ENCODE measurements at places on chromosomes 1 and 21. TPM values are rescaled to one million over a fixed set of nuclear protein-coding genes. Genes with fewer than 3 reads are reported as not detected.

- H3K4me1 ChIP-seq: no peaks in the 10 kb centered on the region
- no peaks in the 10 kb centered on the region for H3K36me3 ChIP-seq
- H3K27me3 ChIP-seq: no peaks in the 10 kb centered on the region
- H3K4me3 ChIP-seq: no peak overlapping the region
Measured at GRCh38 chr1:150092180-150092791, 24.7 kb downstream of the VPS45 start.

DNA sequence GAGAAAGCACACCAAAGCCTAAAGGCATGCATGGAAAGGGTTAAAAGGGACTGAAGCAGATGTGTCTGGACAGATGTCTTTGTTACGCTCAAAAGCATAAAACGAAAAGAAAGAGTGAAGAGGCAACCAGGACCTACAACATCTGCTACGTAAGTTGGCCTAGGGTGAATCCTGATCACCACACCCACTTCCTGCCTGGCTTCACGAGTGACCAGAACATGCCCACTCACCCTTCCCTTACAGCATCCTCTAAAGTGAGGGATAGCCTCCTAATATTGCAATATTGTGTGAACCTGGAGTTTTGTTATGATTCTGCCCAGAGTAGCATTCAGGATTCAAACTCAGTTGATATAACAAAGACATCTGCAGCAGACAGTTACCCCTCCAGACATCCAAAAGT, 10.6 kb upstream of the OLIG2 start:
- H3K27ac ChIP-seq: no peak overlapping the region
- no peaks in the 10 kb centered on the region for H3K36me3 ChIP-seq
- H3K4me1 ChIP-seq: peaks cover 7% of the 10 kb centered on the region

The BCAR3 gene
- 71.7 TPM for total RNA-seq

DNA sequence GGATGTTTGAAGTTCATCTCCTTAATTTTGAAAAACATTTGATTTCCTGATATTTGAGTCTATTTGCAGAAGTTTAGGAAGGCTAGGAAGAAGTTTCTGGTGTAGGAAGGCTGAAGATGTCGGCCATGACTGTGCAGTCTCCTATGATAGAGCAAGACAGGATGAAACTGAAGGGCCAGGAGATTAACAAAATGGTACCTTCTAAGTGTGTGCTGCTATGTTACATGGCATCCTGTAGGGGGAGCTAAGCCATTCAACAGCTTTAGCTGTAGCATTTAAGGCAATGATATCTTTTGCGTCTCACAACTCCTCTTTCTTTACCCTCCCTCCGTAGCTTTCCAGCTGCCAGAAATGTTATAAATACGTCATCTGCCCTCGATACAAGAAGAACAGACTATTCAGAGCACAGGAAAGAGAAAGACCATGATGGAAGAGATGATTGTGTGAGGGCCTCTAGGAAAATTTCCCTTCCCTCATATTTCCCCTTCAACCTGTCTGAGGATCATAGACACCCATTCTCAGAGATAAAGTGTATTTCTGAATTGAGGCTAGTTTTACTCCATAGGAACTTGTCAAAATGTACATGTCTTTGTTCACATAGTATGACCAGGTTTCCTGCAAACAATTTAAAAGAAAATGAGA, 61.1 kb downstream of the XCL1 start:
- H3K27me3 ChIP-seq: no peaks in the 10 kb centered on the region
- DNase-seq: no peak
- H3K27ac ChIP-seq: no peak overlapping the region
- H3K36me3 ChIP-seq: no peaks in the 10 kb centered on the region
- H3K4me3 ChIP-seq: no peak overlapping the region

The DCST2 gene
- 4.6 TPM for total RNA-seq

GRCh38 chr1:8477166-8477982, 159.5 kb downstream of the SLC45A1 start:
- DNase-seq: no peak
- H3K36me3 ChIP-seq: no peaks in the 10 kb centered on the region

- no peak overlapping the region for H3K4me3 ChIP-seq
- DNase-seq: no peak
- no peaks in the 10 kb centered on the region for H3K36me3 ChIP-seq
- no peaks in the 10 kb centered on the region for H3K4me1 ChIP-seq
- H3K27ac ChIP-seq: no peak overlapping the region
Measured at GRCh38 chr1:3359351-3359750, 95.1 kb upstream of the ARHGEF16 start.

The BTG2 gene
- 144 TPM for total RNA-seq

The OR2M3 gene
- not detected for total RNA-seq

The GRHL3 gene
- total RNA-seq: not detected

DNA sequence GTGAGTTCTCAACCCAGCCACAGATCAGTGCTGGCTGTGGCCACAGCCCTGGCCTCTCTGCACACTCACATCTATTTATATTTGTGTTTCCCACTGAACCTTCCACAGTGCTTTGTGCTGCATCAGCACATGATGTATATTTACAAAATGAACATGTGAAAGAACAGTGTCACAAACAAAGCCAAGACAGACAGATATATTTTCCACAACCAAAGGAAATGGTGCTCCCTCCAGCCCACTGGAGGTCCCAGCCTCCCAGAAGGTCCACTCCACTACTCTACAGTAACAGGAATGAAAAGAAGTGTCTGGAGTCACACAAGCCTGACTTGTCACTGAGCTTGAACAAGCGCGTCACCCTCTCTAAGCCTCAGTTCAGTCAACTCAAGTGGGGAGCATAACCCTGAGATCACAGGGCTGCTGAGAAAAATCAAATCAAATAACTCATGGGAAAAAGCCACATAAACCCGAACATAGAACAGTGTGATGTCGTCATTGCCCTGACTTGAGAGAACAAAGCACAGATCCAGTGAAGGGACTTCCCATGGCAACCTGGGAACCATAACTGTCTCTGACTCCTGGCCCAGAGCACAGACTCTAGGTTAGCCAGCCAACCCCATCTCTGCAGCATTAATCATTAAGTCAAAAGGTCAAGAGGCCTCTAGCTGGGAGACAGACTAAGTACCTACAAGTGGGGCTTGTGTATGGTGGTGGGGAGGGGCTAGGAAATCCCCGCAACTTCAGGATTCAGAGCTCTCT, 121.2 kb downstream of the TRABD2B start:
- H3K4me1 ChIP-seq: no peaks in the 10 kb centered on the region
- no peak for DNase-seq
- no peaks in the 10 kb centered on the region for H3K36me3 ChIP-seq
- H3K4me3 ChIP-seq: no peak overlapping the region
- H3K27me3 ChIP-seq: no peaks in the 10 kb centered on the region

The OSBPL9 gene
- total RNA-seq: 58.2 TPM

DNA sequence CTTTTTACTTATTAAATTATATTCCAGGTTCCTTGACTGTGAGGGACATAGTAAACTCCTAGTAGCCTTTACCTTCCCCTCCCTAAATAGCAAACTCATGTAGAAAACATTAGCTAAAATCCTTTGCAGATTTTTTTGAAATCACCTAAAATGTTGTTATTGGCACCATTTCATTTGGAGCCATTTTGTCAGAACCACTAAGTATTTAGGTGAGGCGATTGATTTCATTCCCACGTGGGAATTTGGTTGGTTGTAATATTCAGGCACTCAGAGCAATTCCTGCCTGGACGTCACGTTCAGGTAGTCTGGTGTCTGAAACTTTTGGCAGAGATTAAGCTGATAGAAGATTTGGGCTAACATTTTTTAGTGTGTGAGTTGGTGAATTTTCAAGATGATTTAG, 84.3 kb downstream of the CAMTA1 start:
- no peak overlapping the region for H3K27ac ChIP-seq
- H3K27me3 ChIP-seq: no peaks in the 10 kb centered on the region
- no peak for DNase-seq
- H3K4me3 ChIP-seq: no peak overlapping the region

The PIK3CD gene
- 2.3 TPM for total RNA-seq

The NR1I3 gene
- not detected for total RNA-seq

The PGLYRP4 gene
- not detected for total RNA-seq

The LAMC1 gene
- 145 TPM for total RNA-seq

DNA sequence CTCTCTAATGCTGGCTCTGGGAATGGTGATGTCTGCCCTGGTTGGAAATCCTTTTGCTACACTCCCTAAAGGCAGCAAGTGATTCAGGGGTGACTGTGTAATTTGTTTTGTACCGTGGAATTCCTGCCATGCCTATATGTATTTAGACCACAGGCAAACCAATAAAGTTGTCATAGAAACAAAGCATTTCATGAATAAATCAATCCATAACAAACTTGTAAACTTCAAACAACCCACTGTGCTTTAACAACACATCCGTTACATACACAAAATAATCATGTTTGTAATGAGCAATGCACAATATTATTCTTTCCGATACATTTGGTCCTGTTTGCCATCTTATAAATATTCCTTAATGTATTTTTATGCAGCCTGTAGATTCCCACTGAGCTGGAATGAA, 330.3 kb upstream of the SNX7 start:
- H3K4me3 ChIP-seq: no peak overlapping the region
- H3K27me3 ChIP-seq: no peaks in the 10 kb centered on the region
- H3K27ac ChIP-seq: no peak overlapping the region
- no peak for DNase-seq
- H3K4me1 ChIP-seq: no peaks in the 10 kb centered on the region

The LDLRAD1 gene
- not detected for total RNA-seq

The HSD3B2 gene
- 3.0 TPM for total RNA-seq

GRCh38 chr1:25210728-25211127, 21.6 kb downstream of the SYF2 start:
- H3K27ac ChIP-seq: no peak overlapping the region
- no peak overlapping the region for H3K4me3 ChIP-seq
- peaks cover 15% of the 10 kb centered on the region for H3K4me1 ChIP-seq
- no peak for DNase-seq
- H3K36me3 ChIP-seq: no peaks in the 10 kb centered on the region
